ENCODE measurements at places on chromosomes 4 and X.

GRCh38 chr4:143554728-143555597 lies 41.5 kb downstream of the SMARCA5 start:
- no peak for DNase-seq

DNA sequence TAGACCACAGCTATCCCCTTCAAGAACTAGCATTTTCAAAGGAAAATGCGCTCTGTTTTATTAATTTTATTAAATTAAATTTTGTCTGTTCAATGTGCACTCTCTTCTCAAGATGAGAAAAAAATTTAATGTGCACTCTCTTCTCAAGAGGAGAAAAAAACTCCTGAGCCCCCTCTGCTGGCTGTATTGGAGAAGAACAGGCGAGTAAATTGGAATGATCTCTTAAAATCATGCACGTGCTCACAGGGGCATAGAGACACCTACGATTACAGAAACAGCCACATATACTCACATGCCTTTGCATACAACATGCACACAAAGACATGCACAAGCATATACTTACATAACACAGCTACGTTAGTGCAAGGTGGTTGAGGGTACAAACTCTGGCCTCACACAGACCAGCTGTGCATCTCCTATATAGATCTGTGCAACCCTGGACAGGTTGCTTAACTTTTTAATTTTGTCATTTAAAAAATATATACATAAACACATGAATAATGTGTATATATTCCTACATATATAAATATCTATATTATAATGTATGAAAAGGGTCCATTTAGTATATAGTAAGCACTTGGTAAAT lies 176.2 kb upstream of the CXorf66 start:
- DNase-seq: no peak

- no peak for DNase-seq
Observed at GRCh38 chrX:124433186-124433585, 86.8 kb downstream of the SH2D1A start.

GRCh38 chr4:114875630-114876029 lies 237.8 kb downstream of the NDST4 start:
- DNase-seq: no peak

GRCh38 chr4:3792813-3793212 lies 26.6 kb downstream of the ADRA2C start:
- DNase-seq: no peak

- no peak for DNase-seq
Observed at GRCh38 chr4:168659741-168660465, 163.1 kb downstream of the PALLD start.

DNA sequence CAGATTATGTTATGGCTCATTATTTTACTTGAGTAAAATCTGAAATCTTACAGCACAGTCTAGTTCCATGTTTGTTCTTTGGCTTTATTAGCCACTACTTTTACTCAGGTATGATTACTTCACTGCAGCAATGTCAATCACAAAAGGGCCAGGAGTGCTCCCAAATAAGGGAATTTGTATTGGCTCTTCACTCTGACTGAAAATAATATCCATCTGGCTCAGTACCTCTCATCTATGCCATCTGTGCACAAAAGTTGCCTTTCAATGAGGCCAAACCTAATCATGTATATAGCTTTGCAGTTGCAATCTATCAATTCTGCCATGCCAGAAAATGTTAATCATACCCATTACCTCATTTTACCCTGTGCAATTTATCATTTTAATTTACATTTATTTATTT lies 161.1 kb downstream of the TECRL start:
- DNase-seq: no peak

GRCh38 chrX:265502-265901 lies 15.7 kb upstream of the PLCXD1 start:
- DNase-seq: no peak

DNA sequence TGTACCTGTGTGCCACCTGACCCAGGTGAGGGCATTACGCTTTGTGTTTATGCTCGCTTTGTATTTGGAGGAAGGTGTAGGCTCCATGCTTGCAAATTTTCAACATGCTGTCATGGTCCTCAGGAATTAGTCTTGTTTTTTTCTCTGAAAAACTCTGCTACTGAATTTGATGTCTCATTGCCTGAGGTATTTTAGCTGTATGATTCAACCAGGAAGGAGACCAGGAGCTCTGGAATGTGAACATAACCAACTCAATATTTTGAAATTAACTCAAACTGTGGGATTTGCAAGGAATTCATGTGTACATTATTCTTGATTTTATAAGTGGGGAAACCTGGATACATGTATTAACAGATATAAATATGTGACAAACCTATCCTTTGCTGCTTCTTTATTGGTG lies 134.1 kb downstream of the SLC4A4 start:
- DNase-seq: no peak

GRCh38 chr4:78654807-78655206 lies 103.2 kb downstream of the ANXA3 start:
- no peak for DNase-seq

- no peak for DNase-seq
Observed at GRCh38 chr4:31100536-31100935, 380.4 kb downstream of the PCDH7 start.

- no peak for DNase-seq
Observed at GRCh38 chr4:146648461-146648783, 9.7 kb downstream of the POU4F2 start.

DNA sequence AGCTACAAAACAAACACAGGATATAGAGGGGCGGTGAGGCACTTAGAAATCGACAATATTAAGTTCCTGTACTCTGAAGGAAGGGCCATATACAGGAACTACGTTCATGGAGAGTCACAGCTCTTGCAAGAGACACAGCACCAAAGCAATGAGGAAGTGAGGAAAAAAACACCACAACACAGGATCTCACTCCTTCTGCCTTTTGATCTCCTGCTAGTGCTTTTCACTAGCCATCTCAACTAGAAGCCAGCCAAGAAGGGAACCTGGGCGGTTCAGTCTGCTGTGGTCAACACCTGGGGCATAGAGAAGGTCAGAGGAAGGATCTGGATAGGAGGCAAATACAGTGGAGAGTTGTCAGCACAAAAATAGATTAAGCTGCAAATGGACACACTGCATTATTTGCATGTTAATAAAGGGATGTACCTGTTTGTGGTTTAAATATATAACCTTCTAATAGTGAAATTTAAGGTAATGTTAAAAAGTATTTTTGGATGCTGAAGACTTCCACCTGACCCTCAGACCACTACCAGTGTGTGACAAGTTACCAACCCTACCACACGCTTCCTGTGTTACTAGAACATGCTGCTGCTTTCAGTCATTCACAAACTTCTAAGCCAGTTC lies 104.6 kb downstream of the DTHD1 start:
- peak; percentile 5 for DNase-seq

- DNase-seq: no peak
Observed at GRCh38 chrX:123917069-123917468, 44.4 kb upstream of the STAG2 start.

- no peak for DNase-seq
Observed at GRCh38 chr4:123327846-123328429, 68.7 kb upstream of the SPRY1 start.

DNA sequence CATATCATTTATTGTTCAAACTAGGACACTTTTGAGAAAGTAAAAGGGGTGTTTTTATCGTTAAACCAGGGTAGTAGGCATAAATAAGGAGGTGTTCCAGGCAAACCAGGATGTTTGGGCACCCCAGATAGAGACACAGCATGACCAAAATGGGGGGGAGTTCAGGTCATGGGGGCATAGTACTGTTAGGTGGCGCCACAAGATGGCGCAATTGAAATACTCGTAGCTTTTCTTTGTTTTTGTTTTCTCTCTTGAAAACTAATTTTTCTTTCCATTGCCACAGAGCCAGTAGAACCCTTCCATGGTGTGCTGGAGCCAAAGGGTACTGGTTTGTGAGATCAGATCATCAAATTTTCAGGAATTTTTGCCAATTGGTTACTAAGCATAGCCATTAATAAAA lies 283.4 kb downstream of the BCOR start:
- DNase-seq: no peak

- DNase-seq: no peak
Observed at GRCh38 chrX:12657433-12657832, 133.8 kb upstream of the PRPS2 start.

DNA sequence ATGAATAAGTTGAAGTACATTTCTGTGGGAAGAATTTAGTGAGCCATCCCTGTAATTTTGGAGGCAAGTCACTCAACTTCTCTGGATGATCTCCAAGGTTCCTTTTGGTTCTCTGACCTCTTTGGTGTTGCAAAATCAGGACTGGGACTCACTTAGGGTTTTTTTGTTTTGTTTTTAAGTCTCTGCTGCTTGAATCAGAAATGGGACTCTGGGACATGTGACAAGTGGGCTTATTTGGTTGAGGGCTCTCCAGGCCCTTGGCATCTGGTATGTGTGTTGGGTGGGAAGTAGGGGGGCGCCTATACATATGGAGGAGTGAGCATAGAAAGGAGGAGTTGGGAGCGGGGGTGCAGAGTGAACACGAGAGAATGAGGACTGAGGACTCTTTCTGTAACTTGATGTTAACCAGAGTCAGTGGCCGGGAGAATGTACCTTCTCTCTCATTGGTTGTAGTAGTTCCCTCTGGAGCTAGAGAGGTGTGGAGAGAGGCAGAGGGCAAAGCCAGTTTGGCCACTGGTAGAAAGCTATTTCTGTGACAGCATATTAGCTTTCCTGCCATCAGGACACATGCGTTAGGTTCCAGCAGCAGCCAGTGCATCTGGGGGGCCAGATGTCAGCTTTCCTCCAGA lies 1.9 kb downstream of the ARHGAP10 start:
- DNase-seq: no peak

- DNase-seq: no peak
Observed at GRCh38 chrX:140661643-140662042, 47.9 kb upstream of the LINC00632 start.

DNA sequence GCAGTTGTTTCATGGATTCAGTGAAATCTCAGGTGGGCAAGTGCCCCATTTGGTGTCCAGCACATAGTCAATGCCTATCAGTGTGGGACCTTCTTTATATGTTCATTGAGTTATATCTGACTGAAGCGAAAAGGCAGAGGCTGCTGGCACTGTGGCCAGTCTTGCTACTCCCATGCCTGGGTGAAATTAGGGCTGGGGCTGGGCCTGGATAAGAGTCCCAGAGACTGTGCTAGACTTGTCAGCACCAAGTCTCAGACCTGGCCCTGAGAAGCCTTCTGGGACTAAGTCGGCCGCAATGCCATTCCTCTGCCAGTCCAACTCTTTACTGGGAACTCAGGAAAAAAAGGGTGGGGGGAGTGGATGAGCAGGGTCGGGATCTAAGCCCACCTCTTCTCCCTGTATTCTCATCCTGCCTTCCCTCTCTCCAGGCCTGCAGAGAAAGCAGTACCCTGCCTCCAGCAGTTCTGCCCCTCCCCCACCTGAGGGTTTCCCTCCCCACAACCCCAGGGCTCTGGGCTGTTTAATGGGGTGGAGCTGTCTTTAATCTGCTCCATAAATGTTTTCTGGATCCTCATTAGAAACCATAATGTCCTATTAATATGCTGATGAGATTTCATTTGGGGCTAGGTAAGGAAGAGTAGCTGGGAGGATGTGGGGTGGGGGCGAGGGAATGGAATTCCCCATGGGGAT lies 153.5 kb upstream of the PJA1 start:
- no peak for DNase-seq

- DNase-seq: no peak
Observed at GRCh38 chr4:138871555-138871875, 144.1 kb upstream of the NOCT start.

- no peak for DNase-seq
Observed at GRCh38 chr4:156420623-156421022, 467.0 kb upstream of the CTSO start.

- DNase-seq: no peak
Observed at GRCh38 chr4:83250687-83251446, 33.7 kb downstream of the COQ2 start.

GRCh38 chr4:40918330-40918729 lies 168.6 kb downstream of the NSUN7 start:
- no peak for DNase-seq

GRCh38 chr4:74423104-74423503 lies 21.8 kb upstream of the AREG start:
- DNase-seq: no peak

- DNase-seq: no peak
Observed at GRCh38 chr4:1713003-1713851, 1.1 kb upstream of the SLBP start.

GRCh38 chrX:135086197-135086854 lies 34.0 kb downstream of the ETDB start:
- DNase-seq: no peak

GRCh38 chr4:80431203-80431965 lies 95.9 kb downstream of the CFAP299 start:
- no peak for DNase-seq

DNA sequence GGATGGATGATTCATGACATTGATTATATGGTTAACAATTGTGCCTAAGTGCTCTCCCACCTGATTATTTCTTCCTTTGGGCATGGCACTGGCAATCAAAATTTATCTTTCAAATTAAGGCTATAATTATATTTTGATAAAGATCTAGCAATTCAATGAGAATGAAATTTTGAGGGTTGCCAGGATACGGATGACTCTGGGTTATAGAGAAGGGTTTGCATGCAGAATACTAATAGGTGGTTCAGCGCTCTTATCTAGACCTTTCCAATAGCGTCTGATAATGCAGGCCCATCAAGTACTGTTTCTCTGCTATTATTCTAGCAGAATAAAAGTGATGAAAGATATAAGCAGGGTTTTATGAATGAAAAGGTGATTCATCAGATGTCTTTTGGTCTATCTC lies 74.9 kb upstream of the SCML1 start:
- no peak for DNase-seq

- DNase-seq: no peak
Observed at GRCh38 chr4:68907245-68907644, 44.4 kb downstream of the UGT2A3 start.

DNA sequence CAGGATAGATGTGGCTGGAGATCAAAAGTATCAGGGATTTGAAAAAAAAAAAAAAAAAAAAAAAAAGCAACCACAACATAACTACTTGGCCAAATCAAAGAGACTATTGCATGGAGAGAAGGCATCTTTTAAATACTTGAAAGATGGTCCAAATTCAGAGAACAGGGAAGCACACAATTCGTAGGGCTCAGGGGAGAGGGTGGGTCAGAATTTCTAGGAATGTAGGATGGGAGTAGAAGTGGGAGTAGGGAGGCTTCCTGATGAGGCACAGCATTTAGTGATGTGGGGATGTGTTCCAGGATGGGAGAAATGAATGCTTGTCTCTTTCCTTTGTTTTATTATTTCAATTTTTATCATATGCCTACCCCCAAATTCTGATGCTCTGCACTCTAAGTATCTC lies 36.3 kb downstream of the RTL3 start:
- DNase-seq: no peak

GRCh38 chr4:81747242-81747930 lies 275.7 kb upstream of the RASGEF1B start:
- no peak for DNase-seq

- peak; percentile 18 for DNase-seq
Observed at GRCh38 chr4:2535376-2536192, 863 bp upstream of the FAM193A start.

GRCh38 chrX:111124418-111124817 lies 28.4 kb downstream of the PAK3 start:
- no peak for DNase-seq

GRCh38 chr4:25882226-25882625 lies 19.4 kb upstream of the SEL1L3 start:
- DNase-seq: no peak

- DNase-seq: no peak
Observed at GRCh38 chr4:90002441-90003062, 107.9 kb downstream of the MMRN1 start.
